ENCODE measurements at places on chromosomes 7 and 10.

DNA sequence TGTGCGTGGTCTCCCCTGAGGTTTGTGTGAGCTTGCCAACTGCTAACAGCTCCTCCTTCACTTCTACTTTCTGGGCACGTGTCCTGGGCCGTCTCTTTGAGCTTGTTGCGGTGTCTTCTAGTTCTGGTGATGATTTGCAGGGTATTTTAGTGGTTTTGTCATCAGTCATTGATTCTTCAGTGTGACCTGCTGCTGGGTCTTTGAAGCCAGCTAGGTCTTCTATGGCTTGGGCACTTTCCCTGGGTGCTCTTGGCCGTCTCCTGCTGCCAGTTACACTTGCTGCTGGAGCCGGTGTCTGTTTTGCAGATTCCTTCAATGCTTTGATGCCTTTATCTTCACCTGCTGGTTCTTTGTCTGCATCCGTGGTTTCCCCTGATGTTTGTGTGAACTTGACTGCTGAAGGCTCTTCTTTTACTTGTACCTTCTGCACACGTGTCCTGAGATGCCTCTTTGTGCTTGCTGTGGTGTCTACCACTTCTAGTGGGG, 23.0 kb downstream of the MKI67 start:
- no peak for DNase-seq

DNA sequence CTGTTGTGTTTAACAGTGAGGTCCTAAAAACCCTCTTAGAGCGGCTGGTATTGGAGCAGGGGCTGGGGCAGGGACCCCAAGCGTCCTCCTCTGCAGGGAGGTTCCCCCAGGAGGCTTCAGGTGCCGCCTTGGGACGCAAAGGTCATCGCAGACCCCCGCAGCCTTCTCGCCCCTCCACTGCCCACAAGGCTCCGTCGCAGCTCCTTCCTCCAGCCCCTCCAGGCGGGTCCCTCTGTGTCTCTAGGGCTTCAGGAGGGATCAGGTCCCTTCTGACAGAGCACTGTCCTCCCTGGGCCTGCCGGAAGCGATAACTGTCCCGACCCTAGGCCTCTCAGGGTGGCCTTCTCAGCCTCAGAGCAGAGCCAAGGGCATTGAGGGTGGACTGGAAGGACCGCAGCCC, 26.1 kb upstream of the AP5Z1 start:
- DNase-seq: no peak

GRCh38 chr7:42077271-42078135, 159.5 kb downstream of the GLI3 start:
- no peak for DNase-seq

DNA sequence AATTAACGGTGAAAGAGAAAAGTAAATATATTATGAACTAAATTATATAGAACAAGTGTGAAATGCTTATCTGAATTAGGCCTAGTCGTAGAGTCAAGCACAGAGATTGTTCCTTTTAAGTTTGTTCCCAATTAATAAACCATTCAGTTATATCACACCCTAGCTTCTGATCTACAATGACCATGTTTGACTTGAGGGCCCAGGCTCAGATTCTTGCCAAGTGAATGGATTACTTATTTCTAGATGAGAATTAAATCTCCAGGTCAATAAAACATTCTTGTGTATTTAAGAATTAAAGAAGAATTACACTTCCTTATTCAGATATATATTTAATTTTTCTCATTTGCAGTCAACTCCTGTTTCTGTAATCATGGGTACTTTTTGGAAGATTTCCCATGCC, 37.4 kb upstream of the ARL4A start:
- DNase-seq: no peak

GRCh38 chr10:75508239-75508813, 76.9 kb downstream of the LRMDA start:
- DNase-seq: no peak
